Foreskin fibroblast (primary cell): ENCODE measurements at places on chromosomes 3 and 15.

- peak; percentile 86 for DNase-seq
Measured at GRCh38 chr3:45659661-45660566, 29.3 kb upstream of the SACM1L start.

- DNase-seq = no peak
Measured at GRCh38 chr3:16055606-16056211, 118.8 kb upstream of the GALNT15 start.

- DNase-seq = peak; percentile 29
Measured at GRCh38 chr3:66236281-66236680, 15.5 kb downstream of the SLC25A26 start.

DNA sequence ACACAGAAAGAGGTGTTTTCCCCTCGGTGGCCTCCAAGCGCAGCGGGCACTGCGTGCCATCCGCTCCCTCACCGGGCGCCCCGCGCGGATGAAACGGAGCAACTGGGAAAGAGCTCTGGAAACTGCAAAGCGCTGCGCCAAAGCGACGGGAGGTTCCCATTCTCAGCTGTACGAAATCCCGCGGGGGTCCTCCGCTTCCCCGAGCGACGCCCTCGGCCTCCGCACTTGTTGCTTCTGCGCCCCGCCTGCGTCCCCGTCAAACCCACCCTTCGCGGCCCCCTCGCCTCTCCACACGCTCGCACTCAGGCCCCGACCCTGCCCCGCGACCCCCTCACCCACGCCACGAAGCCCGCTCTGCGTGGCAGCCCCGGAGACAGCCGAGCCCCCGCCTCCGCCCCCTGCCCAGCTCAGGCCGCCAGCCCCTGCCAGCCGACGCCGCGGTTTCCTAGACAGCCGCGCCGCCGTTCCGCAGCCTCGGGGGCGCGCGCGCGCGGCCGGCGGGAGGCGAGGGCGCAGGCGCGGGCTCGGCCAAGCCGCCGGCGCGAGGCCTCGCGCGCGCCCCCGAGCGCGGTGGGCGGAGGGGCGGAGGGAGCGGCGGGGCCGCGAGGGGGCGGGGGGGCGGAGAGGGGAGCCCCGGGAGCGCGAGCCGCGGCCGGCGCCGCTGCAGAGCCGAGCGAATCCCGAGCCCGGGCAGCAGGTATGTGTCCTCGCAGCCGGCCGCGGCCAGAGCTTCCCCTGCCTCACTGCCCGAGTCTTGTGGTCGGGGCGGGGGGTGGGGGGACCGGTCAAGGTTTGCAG lies at the start of gene TMEM266:
Gene TMEM266, plus strand, starts transcription at position 666 of the 798 bp plus-strand sequence. CDS start 74,279 bp downstream, outside the sequence.
- DNase-seq = peak; percentile 16

GRCh38 chr3:179229177-179229576 lies 21.7 kb downstream of the KCNMB3 start:
- no peak for DNase-seq
